ENCODE measurements at places on chromosomes 12 and 14. TPM values are rescaled to one million over a fixed set of nuclear protein-coding genes. Genes with fewer than 3 reads are reported as not detected.

Gene INHBC
- 0.11 TPM for polyA plus RNA-seq

DNA sequence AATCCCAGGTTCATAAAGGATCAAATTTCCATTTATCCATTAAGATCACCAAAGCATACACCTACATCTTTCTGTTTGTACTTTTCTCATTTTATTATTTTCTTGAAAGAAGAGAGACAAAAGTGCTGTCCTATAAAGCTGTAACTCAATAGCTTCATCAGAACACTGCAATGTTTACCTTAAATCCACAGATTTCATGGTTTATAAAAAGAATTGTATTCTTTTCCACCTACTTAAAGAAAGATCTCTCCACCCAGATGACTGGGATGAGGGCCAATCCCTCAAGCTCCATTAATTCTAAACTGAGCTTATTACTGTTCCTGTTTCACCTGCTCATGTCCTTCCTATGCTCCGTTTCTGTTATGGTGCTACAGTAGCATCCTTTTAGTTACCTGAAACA is 470.6 kb downstream of the BCAT1 start:
- DNase-seq: no peak

- DNase-seq: no peak
Measured at GRCh38 chr12:1737652-1738286, 46.9 kb downstream of the ADIPOR2 start.

GRCh38 chr14:29926228-29926627 is 1.4 kb downstream of the PRKD1 start:
- no peak for DNase-seq
